Globus pallidus (tissue), 1 donor: ENCODE measurements at places on chromosomes 5 and 9.
A peak's percentile ranks its signal among the peaks of the same experiment; 100 is the strongest.

GRCh38 chr5:139698490-139699146 is 50.5 kb downstream of the CXXC5 start:
- DNase-seq = peak; percentile 87

GRCh38 chr9:99234618-99235017 is 12.5 kb downstream of the SEC61B start:
- no peak for DNase-seq

DNA sequence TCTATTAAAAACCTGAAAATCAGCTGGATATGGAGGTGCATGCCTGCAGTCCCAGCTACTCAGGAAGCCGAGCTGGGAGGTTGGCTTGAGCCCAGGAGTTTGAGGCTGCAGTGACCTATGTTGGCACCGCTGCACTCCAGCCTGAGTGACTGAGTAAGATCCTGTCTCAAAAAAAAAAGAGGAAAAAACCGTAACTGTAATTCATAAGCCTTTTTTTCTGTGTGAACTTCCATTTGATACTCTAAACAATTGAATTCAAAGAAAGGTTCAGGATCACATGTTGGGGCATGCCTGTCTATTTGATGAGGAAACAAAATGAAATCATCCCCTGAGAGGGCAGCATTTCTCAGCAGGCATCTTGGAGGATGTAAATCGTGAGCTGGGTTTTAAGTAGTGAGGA is 38.8 kb downstream of the ITGA2 start:
- no peak for DNase-seq

- DNase-seq = no peak
Measured at GRCh38 chr5:170303549-170303948, 6.0 kb upstream of the LCP2 start.

GRCh38 chr9:130663258-130663976 is 977 bp upstream of the PRDM12 start:
- DNase-seq = no peak

GRCh38 chr5:32504329-32504988 is 59.9 kb upstream of the ZFR start:
- DNase-seq = no peak

DNA sequence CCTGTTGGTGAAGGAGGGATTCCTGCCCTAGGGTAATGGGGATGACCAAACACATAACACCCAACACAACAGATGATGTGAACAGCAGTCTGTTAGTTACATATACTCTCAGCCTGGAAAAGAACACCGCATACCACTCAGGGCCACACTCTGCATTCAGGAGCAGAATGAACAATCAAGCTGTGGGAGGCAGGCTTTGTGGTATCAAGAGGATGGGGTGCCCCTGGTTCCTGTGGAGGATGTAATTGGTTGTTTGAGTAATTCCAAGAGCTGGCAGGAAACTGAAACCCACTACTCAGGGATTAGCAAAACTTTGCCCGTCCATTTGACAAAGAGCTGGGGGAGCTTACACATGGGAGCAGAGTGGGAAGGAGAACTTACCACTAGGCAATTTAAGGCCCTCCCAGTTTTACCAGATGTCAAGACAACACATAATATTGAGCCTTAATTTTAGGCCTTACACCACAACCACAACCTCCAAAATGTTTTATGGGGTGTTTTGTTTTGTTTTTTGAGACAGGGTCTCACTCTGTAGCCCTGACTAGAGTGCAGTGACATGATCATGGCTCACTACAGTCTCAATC is 15.6 kb upstream of the PRKAA1 start:
- DNase-seq = no peak

GRCh38 chr5:129664336-129664937 is 83.5 kb upstream of the MINAR2 start:
- DNase-seq = peak; percentile 12

- no peak for DNase-seq
Measured at GRCh38 chr5:176790941-176791340, 19.4 kb upstream of the UNC5A start.

- peak; percentile 40 for DNase-seq
Measured at GRCh38 chr9:97900738-97901565, 21.3 kb downstream of the TRMO start.

DNA sequence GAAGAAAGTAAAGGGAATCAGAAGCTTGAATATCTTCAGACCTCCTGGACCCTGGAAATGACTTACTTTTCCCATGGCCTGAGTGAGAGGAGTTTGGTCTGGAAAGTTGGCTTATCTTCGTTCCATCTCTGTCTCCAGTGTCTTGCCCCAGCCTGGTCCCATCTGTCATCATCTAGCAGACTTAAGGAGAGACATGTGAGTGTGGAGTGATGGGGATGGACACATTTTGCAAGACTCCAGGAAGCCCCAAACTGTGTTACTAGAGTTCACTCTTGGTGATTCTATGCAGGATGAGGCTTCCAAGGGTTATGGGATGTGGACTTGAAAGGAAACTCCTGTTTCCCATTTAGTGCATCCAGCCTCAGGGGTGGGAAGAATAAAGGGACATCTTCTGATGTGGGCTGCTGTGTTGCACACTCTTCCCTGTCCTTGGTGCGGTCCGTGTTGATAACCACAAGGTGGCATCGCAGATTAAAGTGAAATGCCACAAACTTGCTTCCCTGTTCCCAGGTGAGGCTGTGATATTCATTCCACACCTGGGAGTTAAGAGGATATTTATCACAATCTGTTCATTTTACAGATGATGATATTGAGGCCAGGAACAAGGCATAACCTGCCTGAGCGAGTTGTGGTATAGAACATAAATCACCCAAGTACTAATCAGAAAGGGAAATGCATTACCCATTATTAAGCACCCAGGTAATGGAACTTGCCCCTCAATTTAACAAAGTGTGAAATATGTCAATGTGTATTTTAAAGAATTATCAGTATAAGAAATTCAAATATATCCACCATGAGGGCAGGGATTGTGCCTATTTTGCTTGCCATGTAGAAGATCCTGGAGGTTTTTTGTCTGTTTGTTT is 269.9 kb upstream of the PAPPA start:
- no peak for DNase-seq

DNA sequence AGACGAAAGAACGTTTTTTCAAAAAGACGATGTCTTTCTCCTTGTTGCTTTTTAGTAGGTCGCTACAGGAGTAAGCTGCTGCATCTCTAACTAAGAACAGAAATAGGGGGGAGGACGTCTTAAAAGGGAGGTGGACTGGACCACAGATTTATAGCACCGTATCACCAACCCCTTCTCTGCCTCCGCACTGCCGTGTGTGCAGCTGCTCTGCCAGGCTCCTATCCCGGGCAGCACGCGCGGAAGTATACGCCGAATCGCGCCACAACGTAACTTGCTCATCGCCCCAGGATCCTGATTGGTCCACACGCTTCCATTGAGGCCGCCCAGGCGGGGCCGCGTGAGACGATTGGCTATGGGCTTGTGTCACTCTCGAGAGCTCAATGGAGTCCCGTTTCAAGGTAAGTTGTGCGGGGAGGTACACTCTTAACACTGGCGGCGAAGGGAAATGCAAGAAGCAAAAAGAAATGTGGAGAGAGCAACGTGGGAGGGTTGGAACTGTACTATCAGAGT is at the start of gene ELAVL2:
ELAVL2 (minus strand) TSS at position 121 of the 510 bp plus-strand sequence. CDS start 64,006 bp downstream, outside the sequence.
- DNase-seq = peak; percentile 88

GRCh38 chr5:171724468-171725204 is 61.0 kb upstream of the SMIM23 start:
- DNase-seq = no peak

GRCh38 chr5:150140830-150141229 is 14.8 kb downstream of the PDGFRB start:
- no peak for DNase-seq

- DNase-seq = no peak
Measured at GRCh38 chr5:177545487-177546257, 8.7 kb downstream of the FAM193B start.

- DNase-seq = no peak
Measured at GRCh38 chr5:135439231-135440205, 7.6 kb downstream of the DCANP1 start.

- DNase-seq = no peak
Measured at GRCh38 chr9:98656511-98656910, 52.2 kb downstream of the GABBR2 start.

DNA sequence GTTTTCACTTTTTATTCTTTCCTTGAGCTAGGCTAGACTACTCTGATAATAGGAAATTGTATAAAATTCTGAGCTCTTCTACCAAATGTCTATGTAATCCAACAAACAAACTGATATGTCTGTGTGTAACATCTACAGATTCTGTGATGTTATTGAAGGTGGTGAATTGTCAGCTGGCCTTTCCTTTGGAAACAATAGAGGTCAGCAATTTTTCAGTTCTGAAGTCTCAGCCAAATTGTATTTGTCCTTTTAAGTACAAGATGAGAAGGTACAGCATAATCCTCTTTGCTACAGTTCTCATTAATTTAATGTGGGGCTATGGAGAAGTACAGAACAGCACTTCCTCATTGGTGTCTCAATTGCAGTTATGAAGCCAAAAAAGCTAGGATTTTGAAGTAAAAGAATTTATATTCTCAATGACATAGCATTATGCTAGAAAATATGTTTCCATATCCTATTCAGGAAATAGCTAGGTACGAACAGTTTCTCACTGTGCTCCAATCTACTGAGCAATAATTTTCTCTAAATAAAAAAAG is 198.0 kb downstream of the HINT1 start:
- DNase-seq = no peak

DNA sequence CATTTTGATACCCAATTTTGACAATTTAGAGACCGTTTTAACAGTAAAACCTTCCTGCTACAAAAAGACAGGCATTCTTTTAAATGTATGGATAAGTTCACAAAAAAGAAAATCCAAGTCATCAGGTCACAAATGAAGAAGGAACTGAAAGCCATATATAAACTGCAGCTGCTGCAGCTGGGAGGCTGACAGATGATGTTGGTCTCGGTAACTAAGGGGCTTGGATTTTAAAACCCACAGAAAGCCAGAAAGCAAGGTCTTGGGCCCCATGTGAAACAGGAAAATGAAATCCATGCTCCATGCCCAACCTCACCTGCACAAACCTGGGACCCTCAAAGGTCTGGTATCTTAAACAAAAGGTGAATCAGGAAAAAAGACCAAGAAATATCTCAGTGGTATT is 15.7 kb upstream of the C5orf34 start:
- no peak for DNase-seq

DNA sequence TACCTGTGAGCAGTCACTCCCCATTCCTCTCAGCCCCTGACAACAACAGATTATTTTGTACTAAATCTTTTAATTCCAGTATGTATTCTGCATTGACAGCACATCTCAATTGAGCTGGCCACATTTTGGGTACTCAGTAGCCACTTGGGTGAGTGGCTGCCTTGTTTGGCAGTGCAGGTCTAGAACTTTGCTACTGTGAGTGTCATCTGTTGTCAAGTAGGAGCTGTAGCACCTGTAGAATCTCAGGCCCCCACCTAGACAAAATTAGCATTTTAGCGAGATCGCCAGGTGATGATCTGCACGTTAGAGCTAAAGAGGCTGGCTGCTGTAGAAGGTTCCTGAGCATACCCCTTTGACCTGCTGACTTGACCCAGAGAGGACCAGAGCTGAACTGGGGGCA is 44.4 kb upstream of the CPEB4 start:
- DNase-seq = no peak
